ENCODE measurements at places on chromosomes 3 and 15. TPM values are rescaled to one million over a fixed set of nuclear protein-coding genes. Genes with fewer than 3 reads are reported as not detected.

GABRB3 gene
- total RNA-seq, result 4.5 TPM

EPHA3 gene
- total RNA-seq, result 2.5 TPM

PHLDB2 gene
- total RNA-seq, result 33.6 TPM

SYNPR gene
- 0.43 TPM for total RNA-seq

MEIS2 gene
- 47.5 TPM for total RNA-seq

- no peak for DNase-seq
These were observed 96.3 kb downstream of the GHSR start for GRCh38 chr3:172351895-172352466.

DNA sequence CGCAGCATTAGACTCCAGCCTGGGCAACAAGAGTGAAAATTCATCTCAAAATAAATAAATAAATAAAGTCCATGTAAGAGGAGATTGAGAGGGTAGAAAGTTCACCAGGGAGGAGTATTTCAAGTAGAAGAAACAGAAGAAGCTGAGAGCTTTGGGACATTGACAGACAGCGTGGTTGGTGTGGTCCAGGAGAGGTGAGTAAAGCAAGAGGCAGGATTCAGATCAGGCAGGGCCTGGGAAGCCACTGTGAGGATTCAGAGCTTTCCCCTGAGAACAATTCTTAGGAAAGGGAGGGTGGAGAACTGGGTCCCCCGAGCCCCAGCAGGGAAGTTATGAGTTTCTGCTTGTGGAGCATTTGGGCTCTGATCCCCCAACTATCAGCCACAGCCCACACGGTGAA, 54.2 kb upstream of the AMOTL2 start:
- DNase-seq, result no peak

DNA sequence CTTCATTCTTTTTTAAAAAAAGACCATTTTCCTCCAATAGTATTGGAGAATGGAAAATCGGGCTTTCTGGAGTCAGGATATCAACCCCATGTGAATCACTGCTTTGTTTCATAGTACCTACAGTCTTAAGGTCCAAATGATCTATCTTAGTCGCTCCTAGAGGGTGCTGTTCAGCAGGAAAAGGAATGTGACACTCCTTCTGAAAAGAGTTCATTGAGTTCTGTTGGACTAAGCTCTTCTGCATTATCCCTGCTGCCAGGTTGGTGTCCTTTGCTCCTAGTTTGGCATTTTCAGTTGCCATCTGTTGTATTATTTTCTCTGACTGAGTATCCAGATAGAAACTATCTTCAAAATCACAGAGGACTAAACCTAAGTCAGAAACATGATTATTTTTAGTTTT, 57.2 kb downstream of the POLQ start:
- DNase-seq, result no peak

DNA sequence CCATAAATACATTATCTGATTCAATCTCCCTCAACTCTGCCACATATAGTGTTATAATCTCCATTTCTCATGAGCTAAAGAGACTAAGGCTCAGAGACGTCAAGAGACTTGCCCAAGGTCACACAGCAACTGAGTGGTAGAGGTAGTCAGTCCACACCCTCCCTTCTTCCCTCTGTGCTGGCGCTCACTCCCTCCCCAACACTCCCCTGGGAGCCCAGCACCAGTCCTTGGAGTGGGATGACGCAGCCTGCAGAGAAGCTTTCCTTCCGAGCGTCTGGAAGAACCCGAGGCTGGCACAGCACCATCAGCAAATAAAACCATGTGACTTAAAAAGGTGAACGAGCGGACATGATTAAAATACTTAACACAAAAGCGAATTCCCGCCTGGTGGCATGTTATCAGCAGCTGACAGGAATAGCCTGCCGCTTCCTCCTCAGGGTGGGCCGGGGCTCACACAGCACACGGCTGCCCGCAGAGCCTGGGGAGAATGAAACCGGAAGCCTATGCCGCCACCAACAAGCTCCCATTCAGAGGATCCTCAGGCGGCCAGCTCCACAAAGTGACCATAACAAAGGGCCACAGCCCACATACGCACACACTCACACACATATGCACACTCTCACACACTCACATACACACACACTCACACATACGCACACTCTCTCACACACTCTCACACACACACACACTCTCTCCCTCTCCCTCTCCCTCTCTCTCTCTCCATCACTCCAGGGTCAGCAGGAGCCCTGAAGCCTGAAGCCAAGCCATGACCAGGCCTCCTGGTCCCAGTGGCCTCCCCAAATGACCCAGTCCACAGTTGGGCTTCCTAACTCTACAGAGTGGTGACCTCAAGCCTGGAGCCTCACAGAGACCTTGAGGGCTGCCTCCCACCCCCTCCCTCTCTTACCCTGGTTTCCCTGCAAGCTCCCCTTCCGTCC, 120.5 kb downstream of the XXYLT1 start:
- DNase-seq, result peak; percentile 67

GRCh38 chr3:37712918-37713817, 148.5 kb upstream of the CTDSPL start:
- peak; percentile 82 for DNase-seq

GRCh38 chr15:61075741-61076140, 153.4 kb downstream of the RORA start:
- DNase-seq, result no peak

DNA sequence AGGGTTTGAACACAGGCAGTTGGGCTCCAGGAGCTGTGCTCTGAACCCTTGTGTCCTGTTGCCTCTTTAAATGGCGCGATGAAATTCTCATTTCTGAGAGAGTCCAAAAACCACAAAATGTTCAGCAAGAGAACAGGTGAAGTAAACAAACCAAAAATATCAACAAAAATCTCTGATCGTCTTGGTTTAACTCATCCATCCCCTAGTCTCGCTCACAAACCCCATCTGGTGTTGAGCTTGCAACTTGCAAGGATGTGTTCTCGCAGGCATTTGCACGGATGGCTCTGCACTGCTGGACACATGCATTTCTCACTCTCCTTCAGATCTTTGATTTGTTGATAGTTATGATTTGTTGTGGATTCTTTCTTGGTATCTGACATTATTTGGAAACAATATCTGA, 31.1 kb downstream of the FAH start:
- DNase-seq, result peak; percentile 31

GRCh38 chr3:138845771-138846173, 11.0 kb upstream of the PIK3CB start:
- no peak for DNase-seq

Data from lung (tissue), 17 donors.